ENCODE measurements at places on chromosomes 2 and 18.

- DNase-seq = no peak
Measured at GRCh38 chr2:182740701-182741100, 24.6 kb downstream of the DNAJC10 start.

DNA sequence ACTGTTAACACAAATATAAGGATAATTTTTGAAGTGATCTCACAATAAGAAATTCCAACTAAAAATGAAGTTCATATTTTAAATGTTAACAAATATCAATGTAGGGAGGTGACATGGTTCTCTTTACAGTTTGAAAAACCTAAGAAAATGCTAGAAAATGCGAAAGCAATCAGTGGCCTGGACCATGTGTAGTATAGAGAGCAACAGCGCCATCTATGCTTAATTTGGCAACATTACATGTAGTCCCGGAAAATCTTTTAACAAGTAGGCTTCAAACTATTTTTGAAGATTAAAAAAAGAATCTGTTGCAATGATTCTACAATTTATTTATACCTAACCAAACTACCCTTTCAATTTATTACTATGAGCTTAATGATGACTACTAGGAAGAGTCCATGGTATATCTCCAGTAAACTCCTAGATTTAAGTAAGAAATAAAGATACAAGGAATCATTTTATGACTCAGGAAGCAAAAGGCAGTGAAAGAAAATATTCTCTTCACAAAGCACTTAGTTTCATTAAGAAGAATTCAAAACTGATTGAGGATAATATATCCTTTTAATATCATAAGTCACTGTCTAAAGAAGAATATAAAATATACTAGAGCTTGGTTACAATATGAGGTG, 33.3 kb downstream of the NDUFA10 start:
- DNase-seq = peak; percentile 37

GRCh38 chr2:2557475-2557874, 226.4 kb upstream of the MYT1L start:
- no peak for DNase-seq

- DNase-seq = peak; percentile 94
Measured at GRCh38 chr2:68766376-68766845, 31.8 kb downstream of the ARHGAP25 start.

- DNase-seq = no peak
Measured at GRCh38 chr2:18900691-18901141, 311.3 kb upstream of the NT5C1B start.

- no peak for DNase-seq
Measured at GRCh38 chr2:188627471-188627870, 335.8 kb downstream of the GULP1 start.

DNA sequence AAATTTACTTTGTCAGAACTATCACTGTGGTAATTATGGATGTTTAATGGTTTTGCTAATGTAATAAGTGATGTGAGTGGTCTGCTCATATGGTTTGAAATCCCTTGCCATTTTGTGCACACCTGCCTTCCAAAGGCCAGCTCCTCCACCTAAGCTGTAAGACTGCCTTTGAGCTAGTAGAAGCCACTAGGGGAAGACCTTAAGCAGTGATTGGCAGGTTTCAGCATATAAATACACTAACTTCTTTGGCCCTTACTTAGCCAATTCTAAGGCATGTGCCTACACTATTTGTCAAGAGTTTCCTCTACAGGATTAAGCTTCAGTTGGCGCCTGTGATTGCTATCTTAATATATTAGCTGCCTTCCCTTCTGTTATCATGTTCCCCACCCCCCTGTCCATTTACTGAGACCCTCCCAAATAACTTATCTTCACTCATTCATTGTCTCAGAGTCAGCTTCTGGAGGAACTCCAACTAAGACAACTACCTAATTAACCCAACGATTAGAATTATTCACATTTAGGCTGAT, 141.1 kb downstream of the MBD5 start:
- no peak for DNase-seq

GRCh38 chr18:9550429-9550828, 63.9 kb downstream of the PPP4R1 start:
- no peak for DNase-seq

DNA sequence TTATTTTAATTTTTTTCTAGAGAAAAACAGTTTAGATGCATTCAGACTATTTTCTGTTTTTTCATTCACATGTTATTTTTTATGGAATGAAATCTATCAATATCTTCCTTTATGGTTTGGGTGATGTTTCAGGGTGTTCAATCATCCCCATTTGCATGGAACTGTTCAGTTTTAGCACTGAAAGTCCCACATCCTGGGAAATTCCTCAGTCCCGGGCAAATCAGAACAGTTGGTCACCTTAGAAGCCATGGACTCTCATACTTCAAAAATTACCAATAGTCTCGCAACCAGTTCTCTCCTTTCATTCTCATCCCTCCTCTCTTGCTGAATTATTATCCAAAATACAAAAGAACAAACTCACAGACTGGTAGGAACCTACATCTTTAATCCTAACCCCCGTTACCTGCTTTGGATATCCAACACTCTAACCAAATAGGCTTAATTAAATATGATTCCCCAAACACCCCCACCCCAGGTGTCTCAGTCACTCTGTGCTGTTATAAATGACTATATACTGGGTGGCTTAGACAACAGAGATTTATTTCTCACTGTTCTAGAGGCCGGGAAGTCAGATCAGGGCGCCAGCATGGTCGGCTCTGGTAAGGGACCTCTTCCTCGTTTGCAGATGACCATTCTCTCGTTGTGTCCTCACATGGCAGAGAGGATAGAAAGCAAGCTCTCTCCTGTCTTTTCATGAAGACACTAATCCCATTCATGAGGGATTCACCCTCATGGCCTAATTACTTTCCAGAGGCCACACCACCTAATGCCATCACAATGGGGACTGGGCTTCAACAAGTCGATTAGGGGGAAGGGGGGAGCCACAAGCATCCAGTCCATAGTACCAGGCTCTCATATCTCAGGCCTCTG, 57.7 kb upstream of the SLC1A4 start:
- DNase-seq = no peak

DNA sequence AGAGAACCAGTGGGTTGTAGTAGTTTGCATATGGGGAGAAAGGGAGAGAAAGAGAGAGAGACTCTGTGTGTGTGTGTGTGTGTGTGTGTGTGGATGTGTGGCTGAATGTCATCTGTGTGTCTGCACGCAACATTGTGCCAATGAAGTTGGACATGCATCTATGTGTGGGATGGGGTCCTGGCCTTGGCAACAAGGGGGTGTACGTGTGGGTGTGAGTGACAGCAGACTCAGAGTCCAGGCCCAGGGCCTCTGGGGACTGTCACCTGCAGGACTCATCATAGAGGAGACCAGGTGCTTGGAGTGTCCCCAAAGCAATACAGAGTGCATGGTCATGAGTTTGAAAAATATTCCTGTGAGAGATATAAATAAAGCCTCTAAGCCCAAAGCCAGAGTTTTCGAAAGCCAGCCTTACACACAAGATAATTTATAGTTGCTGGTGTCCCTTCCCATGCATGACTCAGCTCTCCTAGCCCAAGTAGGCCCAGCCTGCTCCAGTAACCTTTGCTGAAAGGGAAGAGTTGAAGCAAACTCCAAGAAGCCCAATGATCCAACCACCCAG, 59.9 kb downstream of the TNP1 start:
- no peak for DNase-seq

DNA sequence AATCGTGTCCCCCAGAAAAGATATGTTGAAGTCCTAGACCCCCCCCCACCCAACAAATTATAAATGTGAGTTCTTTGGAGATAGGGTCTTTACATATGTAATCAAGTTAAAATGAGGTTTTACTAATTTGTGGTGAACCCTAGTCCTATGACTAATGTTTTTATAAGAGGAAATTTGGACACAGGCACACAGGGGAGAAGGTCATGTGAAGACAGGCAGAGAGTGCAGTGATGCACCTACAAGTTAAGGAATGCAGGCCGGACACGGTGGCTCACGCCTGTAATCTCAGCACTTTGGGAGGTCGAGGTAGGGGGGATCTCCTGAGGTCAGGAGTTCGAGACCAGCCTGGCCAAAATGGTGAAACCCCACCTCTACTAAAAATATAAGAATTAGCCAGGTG, 5.8 kb upstream of the PMAIP1 start:
- DNase-seq = no peak

- no peak for DNase-seq
Measured at GRCh38 chr2:5886462-5886861, 194.3 kb downstream of the SOX11 start.

DNA sequence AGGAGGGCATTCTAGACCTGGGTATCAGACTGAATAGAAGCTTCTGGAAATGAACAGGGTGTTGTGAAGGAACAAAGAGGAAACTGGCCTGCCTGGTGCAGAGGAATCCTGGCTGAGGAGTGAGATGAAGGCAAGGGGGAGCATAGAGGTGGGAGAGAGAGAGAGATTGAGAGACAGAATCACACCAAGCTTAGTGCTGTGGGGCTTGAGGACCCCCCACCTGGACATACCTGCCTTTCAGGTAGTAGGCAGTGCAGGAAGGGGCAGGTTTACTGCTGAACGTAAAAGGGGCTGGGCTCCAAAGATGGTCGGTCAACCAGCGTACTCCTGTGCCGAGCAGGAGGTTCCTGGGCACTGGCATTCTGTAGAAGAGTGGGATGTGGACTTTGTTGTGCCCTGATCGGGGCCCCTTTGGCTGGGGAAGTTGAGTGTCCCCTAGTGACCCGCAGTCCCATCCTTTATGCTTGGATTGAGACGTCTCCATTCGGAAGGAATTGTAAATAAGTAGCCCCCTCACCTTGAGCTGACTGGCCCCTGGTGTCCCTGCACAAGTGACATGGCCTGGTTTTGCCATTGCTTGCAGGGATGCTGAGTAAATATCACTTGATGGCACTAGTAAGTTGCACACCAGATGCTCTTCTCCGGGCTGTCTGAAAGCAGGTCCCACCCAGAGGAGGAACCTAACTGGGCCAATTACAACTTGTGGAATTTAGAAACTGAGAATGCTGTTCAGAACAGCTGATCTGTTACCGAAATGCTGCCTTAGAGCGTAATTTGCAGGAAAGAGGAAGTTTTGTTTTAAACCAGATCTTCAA, 1.4 kb downstream of the UBE2F start:
- peak; percentile 77 for DNase-seq

- no peak for DNase-seq
Measured at GRCh38 chr2:44938287-44939105, 3.0 kb upstream of the SIX3 start.

DNA sequence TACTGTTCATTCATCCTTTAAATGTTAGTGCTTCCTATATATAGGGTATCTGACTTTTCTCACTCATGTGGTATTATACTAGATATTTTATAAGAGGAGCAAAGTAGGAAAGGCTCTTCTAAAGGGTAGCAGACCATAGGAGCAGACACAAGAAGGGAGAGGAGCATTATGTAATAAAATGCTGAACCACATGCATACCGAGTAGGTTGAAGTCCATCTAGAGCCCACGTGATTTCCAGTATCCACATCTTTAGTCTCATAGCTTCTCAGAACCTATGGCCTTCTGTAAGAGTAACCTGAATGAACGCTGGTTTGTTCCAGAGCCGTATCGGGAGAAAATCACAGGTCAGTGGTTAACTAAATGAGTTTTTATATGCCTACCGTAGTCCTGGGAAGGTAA, 85.9 kb downstream of the MAP3K20 start:
- DNase-seq = no peak

DNA sequence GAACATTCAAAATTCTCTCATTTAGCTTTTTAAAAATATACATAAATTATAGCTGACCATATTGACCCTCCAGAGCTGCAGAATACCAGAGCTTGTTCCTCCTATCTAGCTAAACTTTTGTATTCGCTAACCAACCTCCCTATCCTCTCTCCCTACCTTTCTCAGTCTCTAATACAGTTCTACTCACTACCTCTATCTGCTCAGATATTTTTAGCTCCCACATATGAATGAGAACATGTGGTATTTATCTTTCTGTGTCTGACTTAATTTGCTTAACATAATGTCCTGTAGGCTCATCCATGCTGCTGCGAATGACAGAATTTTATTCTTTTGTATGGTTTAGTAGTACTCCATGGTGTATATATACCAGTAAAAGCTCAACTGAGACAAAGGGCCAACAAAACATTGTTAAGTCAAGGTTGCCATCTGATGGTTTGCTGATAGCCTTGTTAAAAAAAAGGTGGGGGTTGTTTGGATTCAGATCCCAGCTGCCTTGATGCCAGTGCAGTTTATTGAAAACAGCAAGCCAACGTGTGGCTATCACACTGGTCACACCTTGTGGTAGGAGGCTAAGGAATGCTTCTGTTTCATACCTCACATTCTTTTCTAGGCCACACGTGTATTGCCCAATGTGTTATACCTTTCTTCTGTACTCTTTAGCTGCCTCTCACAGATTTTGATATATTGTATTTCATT, 101.5 kb downstream of the VWA3B start:
- DNase-seq = peak; percentile 3

DNA sequence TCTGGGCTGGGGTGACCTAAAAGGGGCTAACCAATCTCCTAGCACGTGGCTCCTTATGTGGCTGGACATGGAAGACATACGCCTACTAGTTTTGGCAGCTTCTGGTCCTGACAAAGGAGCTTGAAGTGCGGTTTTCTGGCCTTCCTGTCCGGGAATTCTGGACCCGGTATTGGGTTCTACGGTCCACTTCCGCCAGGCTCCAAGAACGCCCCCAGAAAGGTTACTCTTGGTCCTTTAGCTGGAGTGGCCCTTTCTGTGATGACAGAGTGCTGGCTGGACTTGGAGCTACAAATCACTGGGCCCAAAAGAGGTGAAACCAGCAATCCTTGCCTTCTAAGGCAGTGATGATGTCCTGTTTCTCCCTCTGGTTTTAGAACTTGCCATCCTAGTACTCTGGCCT, 164.2 kb upstream of the EPAS1 start:
- DNase-seq = no peak

DNA sequence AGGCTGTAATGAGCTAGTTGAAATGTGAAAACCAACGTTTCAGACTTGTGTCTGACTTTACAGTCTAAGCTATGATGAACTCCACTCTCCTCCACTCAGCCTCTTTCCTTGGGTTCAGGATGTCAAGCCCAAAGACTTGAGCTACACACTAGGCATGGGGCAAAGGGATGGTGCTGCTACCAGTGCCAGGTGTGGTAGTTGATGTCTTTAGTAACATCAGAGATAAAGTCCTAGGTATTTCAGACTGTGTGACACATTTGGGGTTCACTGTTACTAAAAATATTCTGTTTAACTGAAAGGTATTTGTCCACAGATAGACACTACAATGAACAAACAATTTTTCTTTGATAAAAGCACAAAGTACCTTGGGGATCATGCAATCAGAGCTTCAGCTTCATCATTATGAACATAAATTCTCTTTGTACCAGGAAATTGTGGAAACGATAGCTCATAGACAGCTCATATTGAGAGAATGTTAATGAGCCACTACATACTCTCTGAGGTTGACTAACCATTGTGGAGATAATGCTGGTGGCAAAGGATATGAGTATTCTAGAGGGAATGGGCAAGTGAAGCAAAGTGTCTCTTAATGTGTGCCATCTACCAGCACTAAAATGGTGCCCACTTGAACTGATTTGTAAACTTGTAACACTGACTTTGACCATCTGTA, 253.7 kb upstream of the THUMPD2 start:
- no peak for DNase-seq

- DNase-seq = no peak
Measured at GRCh38 chr18:13810950-13811485, 12.9 kb upstream of the MC5R start.

- DNase-seq = no peak
Measured at GRCh38 chr2:109066501-109066900, 62.5 kb upstream of the SH3RF3 start.

Measured in CD14-positive monocyte (primary cell).